Brain (organoid and tissue), 16 donors: ENCODE measurements at places on chromosomes 4 and X.

- peak; percentile 58 for DNase-seq
These were observed 46.0 kb downstream of the TFDP3 start for GRCh38 chrX:133171962-133172708.

DNA sequence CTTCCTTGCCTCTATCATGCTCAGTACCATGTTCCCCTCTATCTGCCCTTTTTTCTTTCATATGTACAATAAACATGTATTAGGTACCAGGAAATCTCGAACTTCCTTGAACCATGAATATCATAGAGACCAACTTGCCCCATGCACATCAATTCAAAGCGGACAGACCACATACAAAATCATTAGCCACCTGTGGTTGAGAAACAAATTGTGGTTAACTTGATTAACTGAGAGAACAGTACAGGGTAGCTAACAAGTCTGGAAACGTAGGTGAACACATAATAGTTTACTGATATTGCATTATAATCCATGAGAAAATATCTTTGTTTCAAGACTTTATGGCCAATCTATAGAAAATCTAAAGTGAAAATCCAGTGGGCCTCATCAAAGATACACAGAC, 8.2 kb downstream of the CASP3 start:
- DNase-seq, result no peak

DNA sequence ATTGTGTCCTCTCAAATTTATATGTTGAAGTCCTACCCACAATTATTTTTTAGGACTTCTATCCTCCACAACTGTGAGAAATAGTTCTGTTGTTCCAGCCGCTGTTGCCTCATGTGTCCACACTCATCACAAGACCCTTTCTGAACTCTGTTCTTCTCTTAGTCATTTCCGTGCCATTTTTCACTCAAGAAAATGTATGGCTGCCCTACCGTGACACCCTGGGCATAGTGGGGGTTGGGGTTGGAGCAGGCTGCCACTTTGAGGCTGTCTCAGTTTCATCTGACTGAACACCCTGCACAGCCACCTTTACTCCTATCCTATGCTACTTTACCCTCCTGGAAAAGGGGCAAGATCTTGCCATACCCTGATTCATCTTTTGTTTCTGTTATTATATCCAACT, 319.1 kb downstream of the TENM3 start:
- no peak for DNase-seq

GRCh38 chr4:61619528-61619927, 419.4 kb downstream of the ADGRL3 start:
- DNase-seq, result no peak
